ENCODE measurements at places on chromosomes 3 and 15.

DNA sequence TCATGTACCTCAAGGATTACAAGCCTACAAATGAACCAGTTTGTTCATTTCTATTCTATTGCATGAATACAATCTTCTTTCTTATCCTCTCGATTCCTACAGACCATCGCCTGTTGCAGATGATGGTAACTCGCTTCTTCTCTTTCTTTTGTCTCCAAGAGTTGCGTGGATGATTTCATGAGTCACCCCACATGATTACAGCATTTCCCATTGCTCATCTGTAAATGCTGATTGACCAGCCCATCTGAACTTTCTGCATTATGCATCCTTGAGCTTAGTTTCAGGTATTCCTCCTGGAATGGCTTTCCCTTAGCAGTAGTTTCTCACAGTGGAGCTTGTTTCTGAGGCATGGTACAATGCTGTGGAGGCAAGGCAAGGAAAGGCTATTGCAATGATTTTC is 109.6 kb upstream of the TOPAZ1 start:
- no peak for DNase-seq

DNA sequence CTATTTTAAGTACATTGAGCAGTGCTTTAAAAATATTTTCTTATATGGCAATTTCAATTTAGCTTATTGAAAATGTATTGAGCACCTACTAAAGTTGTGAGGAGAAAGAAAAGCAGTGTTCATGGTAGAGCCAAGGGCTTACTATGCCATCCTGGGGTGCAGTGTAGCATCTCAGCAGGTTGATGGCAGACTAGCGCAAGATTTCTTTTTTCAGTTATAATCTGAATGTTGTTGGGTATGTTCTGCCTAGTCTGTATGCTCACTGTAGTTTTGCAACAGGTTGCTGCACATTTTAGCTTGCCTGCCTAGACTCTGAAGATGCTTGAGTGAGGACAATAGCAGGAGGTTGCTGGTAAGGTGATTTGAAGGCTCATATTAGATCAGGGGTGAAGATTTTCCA is 103.1 kb upstream of the UNC13C start:
- no peak for DNase-seq

- DNase-seq: no peak
Measured at GRCh38 chr15:63915873-63916771, 82.4 kb upstream of the HERC1 start.

DNA sequence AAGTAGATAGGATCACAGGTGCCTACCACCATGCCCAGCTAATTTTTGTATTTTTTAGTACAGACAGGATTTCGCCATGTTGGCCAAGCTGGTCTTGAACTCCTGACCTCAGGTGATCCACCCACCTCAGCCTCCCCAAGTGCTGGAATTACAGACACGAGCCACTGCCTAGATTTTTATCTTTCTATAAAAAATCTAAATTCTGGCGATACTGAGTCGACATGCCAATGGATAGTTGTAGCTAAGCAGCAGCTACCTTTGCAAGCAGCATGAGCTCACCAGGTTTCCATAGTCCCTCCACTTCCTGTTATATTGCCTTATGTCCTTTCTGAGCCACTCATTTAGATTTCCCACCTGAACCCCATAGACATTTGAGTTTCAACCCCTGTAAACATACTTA is 13.1 kb upstream of the FMN1 start:
- DNase-seq: no peak

DNA sequence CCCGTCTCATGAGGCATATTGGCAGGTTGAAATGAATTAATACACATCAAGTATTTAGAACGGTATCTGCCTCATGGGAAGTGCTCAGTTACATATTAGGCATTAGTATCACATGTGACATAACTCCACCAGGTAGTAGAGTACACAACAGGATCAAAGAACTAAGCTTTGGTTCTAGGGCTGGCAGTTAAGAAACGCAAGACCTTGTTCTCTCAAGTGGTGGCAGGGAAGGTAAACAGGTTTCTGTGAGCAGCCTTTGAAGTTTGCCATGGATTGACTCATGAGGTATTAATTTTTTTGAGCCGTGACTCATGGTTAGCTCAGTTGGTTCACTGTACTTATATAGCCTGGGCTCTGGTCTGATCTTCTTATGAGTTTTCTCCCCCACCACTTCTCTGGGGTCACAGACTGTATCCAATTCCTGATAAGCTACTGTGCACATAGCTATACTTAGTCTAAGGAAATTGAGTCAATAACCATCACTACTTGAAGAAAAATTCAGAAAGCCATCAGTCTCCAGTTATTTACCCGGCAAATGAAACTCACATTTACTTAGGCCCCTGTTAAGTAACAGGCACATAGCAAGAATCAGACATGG is 155.6 kb upstream of the STT3B start:
- DNase-seq: no peak

DNA sequence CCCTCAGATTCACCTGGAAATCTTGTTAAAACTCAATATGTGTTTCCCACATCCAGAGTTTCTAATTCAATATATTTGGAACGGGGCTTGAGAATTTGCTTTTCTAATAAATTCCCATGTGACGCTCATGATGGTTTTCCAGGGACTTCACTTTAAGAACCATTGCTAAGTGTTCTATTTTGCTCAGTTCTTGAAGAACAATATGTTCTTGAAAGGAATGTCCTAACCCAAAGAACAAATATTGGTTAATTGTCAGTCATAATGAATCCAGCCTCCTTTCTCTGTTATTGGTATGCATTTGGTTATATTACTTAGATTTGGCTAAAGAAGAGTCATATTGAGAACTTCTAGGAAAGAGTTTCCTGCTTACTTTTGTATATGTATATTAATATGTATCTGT is 4.4 kb upstream of the PLSCR2 start:
- no peak for DNase-seq

GRCh38 chr3:150062492-150062891 is 91.8 kb upstream of the PFN2 start:
- DNase-seq: no peak

GRCh38 chr15:59437817-59438624 is at the start of gene FAM81A:
Gene FAM81A, plus strand, starts transcription at chr15:59438186. Its CDS starts 20,441 bp downstream, at chr15:59458627.
- no peak for DNase-seq

- no peak for DNase-seq
Measured at GRCh38 chr3:127027061-127027735, 44.3 kb downstream of the PLXNA1 start.

- no peak for DNase-seq
Measured at GRCh38 chr3:14891135-14892132, 55.9 kb upstream of the NR2C2 start.

DNA sequence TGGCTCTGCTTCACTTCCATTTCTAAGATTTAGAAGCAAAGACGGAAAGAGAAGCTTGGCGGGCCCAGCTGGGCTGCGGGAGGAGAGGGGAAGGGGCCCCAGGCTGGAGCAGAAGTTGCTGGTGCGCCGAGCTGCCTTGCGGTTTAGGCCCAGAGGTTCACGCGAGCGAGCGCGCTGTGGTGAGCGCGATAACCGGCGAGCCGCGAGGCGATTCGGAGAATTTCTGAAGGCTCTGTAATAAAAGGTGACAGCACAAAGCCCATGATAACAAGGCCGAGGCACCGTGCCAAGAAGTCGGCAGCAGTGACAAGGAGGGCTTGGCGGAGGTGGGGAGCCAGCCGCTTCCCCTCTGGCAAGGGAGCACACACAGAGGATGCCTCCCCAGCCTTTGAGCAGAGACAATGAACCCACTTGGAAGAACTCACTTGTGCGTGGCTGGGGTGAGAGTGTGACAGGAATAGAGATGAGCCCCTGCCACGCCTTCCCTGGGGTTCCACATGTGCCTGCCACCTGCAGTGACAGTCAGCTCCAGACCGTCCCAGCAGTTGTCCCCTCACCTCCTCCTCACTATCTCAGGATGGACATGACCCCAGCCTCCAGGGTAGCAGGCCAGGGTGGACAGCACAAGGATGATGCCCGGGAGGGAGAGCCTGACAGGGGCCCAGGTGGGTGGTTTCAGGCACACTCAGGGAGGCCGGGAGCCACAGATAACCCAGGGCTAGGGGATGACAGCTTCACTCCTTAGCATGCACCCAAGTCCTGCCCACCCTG is 315.2 kb downstream of the UACA start:
- no peak for DNase-seq

DNA sequence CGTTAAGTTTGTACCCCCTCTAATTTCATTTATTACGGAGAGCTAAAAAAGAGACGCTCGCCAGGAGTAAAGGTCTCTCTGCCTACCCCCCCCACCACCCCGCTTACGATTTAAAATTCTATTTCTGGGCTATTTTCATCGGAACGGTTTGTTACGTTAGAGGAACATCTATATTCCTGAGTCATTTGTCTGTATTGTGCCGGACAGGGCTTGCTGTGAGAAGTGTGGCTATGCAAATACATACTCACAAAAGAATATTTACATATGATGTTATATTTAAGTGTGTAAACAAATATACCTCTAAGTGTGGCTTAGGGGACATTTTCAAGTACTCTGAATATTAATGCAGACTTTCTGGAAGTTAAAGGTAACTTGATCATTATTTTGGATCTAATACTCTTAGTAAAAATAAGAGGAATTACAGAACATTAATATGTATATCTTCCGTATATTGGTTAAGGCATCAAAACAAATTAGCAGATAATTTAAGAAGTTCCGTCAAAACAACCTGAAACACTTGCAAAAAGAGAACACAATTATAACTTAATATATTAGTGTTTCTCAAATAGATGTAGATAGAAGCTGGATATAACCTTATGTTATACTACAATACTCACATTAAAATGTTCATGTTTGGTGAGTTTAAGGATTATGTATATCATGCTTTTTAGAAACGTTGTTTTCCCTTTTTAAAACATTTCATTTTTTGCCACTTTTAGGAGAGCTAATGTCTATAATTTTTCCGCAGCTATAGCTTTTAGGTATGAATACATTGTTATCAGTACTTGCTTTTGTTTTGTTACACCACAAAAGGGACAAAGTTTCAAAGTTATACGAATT is 1.6 kb upstream of the SHOX2 start:
- no peak for DNase-seq
